ENCODE measurements at places on chromosomes 7 and 10.

DNA sequence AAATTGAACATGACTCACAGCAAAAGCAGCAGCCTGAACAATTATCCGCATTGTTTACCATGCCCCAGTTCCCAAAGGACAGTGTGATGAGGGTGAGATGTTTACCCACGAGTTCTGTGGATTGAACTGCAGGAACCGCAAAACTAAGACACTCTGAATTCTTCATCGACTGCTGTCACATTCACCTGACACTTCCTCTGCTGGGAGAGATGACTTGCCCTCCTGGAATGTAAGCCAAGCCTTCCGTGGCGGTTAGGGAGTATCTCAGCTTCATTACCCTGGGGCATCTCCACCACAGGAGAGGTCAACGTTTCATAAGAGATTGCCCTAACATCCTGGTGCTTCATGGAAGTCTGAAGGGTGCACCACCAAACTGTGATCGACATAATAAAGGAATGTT, 374.6 kb upstream of the ADARB2 start:
- no peak for DNase-seq

- no peak for DNase-seq
These were observed 795.5 kb downstream of the TNS3 start for GRCh38 chr7:46786221-46786954.

DNA sequence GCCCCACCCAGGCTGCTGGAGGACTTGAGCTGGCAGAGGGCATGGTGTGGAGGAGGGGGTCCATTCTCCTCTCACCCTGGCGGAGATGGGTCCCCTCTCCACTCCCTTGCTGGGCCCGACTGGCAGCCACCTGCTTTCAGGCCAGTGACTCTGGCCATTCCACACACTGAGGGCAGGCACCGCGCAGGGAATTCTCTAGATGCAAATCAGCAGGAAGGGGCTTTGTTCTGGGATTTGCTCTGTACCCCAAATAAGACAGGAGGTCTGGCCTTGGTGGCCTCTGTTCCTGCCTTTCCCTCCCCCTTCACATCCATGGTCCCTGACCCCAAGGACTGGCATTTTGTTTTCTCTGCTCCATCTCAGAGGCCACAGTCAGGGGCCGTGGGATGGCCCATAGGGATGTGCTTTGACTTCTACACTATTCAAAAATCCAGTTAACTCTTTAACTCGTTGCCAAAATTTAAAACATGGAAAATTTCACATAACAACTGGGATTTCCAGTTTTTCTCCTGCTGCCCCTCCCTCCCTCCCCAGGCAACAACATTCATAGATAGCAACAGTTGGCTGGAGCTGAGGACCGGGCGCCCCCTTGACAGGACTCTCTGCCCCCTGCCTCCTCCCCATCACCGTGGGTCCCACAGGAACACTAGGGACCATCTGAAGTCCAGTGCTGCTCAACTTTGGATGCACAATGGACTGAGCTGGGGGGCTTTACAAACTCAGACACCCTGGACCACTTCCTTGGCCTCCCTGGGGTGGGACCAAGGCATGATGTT, 33.9 kb downstream of the PPIF start:
- DNase-seq, result no peak

DNA sequence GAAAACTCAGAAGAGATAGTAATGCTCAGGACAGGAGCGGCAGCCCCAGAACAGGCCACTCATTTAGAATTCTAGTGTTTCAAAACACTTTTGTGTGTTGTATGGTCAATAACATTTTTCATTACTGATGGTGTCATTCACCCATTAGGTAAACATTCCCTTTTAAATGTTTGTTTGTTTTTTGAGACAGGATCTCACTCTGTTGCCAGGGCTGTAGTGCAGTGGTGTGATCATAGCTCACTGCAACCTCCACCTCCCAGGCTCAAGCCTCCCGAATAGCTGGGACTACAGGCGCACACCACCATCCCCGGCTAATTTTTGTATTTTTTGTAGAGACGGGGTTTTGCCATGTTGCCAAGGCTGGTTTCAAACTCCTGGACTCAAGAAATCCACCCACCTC, 65.9 kb upstream of the CAPZA2 start:
- no peak for DNase-seq

- no peak for DNase-seq
These were observed 179.5 kb upstream of the RNF32 start for GRCh38 chr7:156460858-156461627.

- DNase-seq, result no peak
These were observed 59.6 kb downstream of the BRI3 start for GRCh38 chr7:98341106-98341505.

DNA sequence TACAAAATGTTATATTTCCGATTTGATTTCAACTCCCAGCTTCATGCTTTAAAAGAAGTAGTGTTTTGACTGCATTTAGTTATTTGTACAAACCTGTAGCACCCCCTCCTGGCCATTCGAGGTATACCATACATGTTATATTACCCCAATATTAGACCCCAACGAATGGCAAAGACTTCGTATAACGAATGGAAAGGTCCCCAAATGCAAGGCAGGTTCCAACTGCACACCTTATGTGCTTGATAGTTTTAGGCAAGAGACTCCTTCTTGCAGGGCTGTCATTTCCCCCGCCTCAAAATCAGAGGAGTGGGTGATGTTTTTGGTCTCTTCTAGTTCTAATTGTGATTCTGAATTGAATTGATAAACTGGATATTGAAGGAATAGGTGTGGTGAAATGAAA, 101.1 kb upstream of the TARP start:
- peak; percentile 55 for DNase-seq

- DNase-seq, result no peak
These were observed 41.5 kb upstream of the PRSS58 start for GRCh38 chr7:142299237-142299781.

DNA sequence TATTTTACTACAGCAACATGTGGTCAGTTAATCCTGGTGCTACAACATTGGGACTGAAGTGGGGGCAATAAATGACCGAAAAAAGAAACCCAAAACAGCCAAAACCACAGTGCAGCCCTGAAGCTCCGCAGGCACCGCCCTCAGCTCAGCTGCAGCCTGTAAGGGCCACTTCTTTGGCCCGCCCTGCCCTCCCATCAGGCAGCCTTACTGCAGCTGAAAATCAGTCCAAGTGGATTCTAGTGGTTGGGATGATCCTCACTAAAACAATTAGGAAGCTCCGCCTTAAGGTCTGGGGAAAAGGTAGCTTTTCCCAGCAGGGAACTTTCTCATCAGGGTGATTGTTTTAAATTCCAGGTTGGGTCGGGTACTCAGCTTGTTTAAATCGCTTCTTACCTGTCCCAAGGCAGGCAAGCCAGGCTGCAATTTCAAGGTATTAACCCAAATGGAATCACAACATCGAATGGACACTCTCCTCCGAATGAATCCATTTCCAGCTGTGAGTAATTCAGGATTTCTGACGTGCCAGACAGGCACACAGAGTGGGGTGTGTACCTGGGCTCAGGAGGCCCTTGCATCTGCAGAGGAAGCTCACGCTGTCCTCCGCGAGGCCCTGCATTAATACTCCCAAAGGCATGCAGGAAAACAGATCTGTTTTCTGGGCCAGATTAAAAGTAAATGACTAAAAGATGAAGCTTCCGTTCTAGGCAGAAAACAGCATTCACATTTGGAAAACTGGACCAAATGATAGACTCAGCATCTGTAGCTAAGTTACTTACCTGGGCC, 104.3 kb downstream of the CREB5 start:
- no peak for DNase-seq

- DNase-seq, result no peak
These were observed 152.6 kb upstream of the PRR15 start for GRCh38 chr7:29410996-29411395.

GRCh38 chr7:41501006-41501405, 201.9 kb downstream of the INHBA start:
- no peak for DNase-seq

GRCh38 chr7:133912916-133913697, 214.0 kb upstream of the LRGUK start:
- no peak for DNase-seq

DNA sequence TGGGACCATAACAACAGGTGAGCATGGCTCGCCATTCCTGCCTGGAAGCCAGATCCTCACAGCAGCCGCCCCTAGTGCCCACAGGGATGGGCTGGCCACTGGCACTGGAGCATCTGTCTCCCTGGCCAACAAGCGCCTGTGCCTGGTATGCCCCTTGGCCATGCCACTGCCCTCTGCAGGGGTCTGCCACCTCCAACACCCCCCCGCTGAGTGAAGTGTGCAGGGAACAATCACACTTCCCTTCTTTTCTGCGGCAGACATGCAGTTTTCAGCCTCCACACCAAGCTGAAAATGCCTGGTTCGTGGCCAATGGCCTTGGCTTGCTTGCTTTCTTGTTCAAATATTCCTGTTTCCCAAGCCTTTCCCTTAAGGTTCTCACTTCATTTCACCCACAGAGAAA, 50.7 kb downstream of the HSPA12A start:
- DNase-seq, result no peak

GRCh38 chr10:17479822-17480221, 25.4 kb upstream of the ST8SIA6 start:
- no peak for DNase-seq

- no peak for DNase-seq
These were observed 68.1 kb downstream of the CCDC6 start for GRCh38 chr10:59838085-59838789.

GRCh38 chr10:72096115-72097000, 8.0 kb upstream of the SPOCK2 start:
- DNase-seq, result no peak

- DNase-seq, result no peak
These were observed 84.5 kb downstream of the RTKN2 start for GRCh38 chr10:62183857-62184795.

GRCh38 chr10:93173967-93174845, 100.5 kb downstream of the CYP26A1 start:
- no peak for DNase-seq

- no peak for DNase-seq
These were observed 21.1 kb upstream of the HBP1 start for GRCh38 chr7:107147464-107148393.

DNA sequence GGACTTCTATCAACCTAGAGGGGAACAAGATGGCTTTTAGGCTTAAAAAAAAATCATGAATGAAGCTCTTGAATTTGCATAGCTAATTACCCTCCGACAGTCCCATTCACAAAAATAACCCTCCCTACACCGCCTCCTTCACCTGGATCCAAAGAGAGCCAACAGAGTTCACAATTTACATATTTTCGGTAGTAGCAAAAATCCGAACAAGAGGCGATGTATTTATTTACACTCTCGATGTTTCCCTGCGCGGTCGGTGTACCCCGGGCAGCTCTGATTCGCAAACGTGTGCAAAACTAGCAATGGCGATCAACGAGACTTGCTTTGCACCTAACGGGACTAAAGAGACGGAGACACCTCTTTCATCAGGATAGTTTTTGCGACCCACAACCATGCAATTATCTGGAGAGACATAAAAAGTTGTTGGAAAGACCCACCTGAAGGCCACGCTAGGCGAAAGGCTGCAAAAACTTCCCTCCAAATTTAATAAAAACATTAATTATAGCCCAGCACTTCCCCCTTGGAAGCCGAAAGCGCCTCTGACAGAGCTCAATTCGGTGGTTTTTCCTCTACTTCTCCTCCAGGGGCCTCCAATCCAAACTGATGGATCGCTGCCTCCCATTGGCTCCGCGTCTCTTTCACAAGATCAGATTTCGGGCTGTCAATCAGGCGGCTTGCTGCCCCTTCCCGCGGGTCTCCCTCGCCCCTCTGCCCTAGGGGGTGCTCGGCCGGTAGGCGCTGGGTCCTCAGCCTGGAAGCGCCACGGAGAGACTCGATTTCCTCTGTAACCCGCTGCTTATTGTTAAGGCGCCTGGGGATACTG, at the start of gene ETV1:
Gene ETV1, minus strand, starts transcription at position 541 of the 823 bp plus-strand sequence. CDS start 614 bp downstream, outside the sequence.
- no peak for DNase-seq

DNA sequence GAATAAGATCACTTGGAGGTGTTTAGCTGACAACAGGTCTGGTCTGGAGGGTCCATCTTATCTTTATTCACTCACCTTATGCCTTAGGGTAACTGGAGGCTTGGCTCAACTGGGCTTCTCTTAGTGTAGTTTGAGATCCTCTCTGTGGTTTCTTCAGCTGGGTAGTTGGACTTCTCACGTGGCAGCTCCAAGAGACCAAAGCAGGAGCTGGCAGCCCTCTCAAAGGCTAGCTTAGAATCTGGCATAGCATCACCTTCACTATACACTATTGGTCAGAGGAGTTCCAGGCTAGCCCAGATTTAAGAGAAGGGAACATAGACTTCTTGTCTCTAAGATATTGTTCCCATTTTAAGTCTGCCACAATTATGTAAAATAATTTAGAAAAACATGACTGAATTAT, 16.4 kb downstream of the ADK start:
- no peak for DNase-seq

- DNase-seq, result no peak
These were observed 148.1 kb downstream of the ITGA8 start for GRCh38 chr10:15571575-15571974.

- no peak for DNase-seq
These were observed 431.8 kb downstream of the RPS24 start for GRCh38 chr10:78465431-78465830.

- no peak for DNase-seq
These were observed 59.4 kb upstream of the ABCB5 start for GRCh38 chr7:20556091-20556490.

- no peak for DNase-seq
These were observed 250.8 kb downstream of the CCDC3 start for GRCh38 chr10:12750526-12751201.

- peak; percentile 4 for DNase-seq
These were observed 448 bp upstream of the PTER start for GRCh38 chr10:16436367-16436757.

- DNase-seq, result no peak
These were observed 9.3 kb downstream of the PLAC9 start for GRCh38 chr10:80141696-80142460.

DNA sequence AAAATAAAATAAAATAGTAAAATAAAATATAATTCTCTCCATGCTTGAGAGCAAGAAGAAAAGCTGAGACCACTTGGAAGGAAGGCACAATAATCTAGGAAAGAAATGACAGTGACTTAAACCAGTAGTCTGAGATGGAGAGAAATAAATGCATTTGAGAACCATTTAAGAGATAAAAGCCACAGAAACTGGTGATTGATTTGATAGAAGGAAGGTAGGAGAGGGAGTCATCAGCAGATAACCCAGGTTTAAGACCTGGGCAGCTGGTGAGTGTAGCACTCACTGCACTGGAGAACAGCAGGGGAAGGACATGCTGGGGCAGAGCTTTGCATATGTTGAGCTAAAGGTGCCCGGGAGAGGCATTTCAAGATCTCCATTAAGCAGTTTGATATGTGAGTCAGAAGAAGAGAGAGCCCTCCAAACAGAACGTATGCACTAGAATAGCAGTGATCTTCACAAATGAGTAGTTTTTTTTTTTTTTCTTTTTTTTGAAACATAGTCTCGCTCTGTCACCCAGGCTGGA, 268.0 kb downstream of the DYNC1I1 start:
- no peak for DNase-seq

DNA sequence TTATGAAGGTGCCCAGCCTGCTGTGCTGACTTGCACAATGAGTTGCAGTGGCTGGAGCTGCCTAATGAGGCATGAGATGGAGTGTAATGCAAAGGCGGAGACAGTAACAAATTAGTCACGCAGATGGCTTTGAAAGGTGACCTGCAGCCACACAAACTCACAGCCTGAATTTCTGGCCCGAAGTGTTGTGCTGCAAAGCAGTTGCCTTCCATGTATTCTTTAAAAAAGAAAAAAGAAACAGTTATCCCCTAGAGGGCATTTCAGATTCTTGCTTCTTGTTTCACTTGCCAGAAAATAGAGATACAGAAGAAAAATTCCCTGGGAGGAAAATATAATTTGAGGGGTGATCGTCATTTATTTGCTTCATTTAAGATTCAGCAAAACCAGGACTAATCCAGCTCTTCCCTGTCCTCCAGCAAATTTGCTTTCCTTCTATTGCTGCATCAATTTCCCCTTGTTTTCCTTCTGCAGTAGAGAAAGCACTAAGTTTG, 239.9 kb downstream of the ADRA2A start:
- DNase-seq, result no peak

Measured in activated CD4-positive, alpha-beta T cell treated with anti-CD3 and anti-CD28 coated beads for 24 hours (primary cell).